ENCODE measurements at places on chromosomes 11 and 22. TPM values are rescaled to one million over a fixed set of nuclear protein-coding genes. Genes with fewer than 3 reads are reported as not detected.

GRCh38 chr11:92380882-92381281 lies 156.3 kb downstream of the FAT3 start:
- H3K27me3 ChIP-seq: no peaks in the 10 kb centered on the region
- no peak overlapping the region for H3K27ac ChIP-seq
- DNase-seq: peak; percentile 77
- peaks cover 2% of the 10 kb centered on the region for H3K4me1 ChIP-seq
- no peaks in the 10 kb centered on the region for H3K36me3 ChIP-seq
- H3K4me3 ChIP-seq: no peak overlapping the region

DNA sequence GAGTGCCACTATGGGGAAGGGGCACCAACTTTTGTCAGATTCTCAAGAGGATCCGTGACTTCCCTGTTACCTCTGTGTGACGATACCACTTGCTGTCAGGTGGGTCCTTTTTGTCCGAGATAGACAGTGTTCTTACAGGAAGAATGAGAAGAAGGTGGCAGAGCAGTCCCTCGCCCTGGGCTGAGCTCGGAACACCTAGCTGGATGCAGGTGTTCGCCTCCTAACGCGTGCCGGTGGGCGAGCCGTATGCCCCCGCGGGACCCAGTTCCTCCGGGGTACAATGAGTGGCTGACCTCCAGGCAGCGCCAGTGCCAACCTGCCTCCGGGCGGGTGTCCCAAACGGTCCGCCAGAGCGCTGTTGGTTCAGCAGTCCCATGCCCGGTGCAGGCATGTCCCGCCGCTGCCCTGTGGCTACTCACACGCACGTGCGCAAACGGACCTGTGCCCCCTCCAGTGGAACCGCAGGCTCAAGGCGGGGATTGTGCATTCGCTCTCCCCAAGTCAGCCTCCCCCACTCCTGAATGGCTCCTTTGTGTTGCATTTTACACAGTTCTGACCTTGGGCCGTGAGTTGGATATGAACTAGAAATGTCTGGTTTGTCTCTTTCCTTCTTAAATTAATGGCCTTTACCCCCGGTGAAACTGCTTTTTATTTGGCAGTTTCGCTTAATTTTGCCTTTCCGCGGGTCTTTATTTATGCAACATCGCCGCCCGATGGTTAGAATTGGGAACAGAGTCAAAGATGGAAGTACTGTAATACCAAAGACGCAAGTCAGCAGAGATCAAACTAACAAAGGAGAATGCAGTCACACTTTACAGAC lies 1.1 kb upstream of the ABTB2 start:
- peaks cover 6% of the 10 kb centered on the region for H3K4me1 ChIP-seq
- no peaks in the 10 kb centered on the region for H3K36me3 ChIP-seq
- DNase-seq: peak; percentile 73
- peaks cover 28% of the 10 kb centered on the region for H3K27me3 ChIP-seq

- peaks cover 59% of the 10 kb centered on the region for H3K36me3 ChIP-seq
- H3K27me3 ChIP-seq: no peaks in the 10 kb centered on the region
- no peak overlapping the region for H3K4me3 ChIP-seq
- DNase-seq: no peak
Measured at GRCh38 chr22:46674367-46674781, 54.2 kb downstream of the GRAMD4 start.

GRCh38 chr11:24747275-24748251 lies 250.7 kb downstream of the LUZP2 start:
- DNase-seq: no peak
- no peak overlapping the region for H3K4me3 ChIP-seq
- H3K36me3 ChIP-seq: no peaks in the 10 kb centered on the region
- no peak overlapping the region for H3K27ac ChIP-seq
- no peaks in the 10 kb centered on the region for H3K27me3 ChIP-seq
- H3K4me1 ChIP-seq: no peaks in the 10 kb centered on the region

- no peaks in the 10 kb centered on the region for H3K27me3 ChIP-seq
- peaks cover 17% of the 10 kb centered on the region for H3K4me1 ChIP-seq
- H3K36me3 ChIP-seq: peaks cover 4% of the 10 kb centered on the region
- H3K4me3 ChIP-seq: peak within 1 kb of the TSS; percentile 67
Measured at GRCh38 chr22:29306175-29306834, at the start of gene GAS2L1. GAS2L1 (plus strand) TSS chr22:29306650; CDS start chr22:29308106, 1,456 bp downstream.

DNA sequence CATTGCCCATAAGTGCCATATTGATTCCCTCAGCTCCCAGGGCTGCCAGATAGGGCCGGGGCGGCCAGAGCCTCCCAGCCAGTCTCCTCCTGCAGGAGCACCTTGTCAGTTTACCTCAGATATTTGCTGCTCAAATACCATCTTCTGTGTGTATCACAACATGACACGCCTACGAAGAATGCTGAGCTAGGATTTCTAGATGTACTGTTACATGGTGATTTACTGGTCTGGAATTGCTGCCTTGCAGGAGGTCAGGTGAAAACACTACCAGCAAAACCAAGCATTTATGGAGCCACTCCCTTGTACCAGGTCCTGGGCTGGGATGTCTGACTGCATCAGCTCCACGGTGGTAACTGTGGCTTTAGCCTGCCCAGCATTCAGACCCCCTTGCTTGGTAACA lies 11.8 kb downstream of the MICAL3 start:
- H3K27me3 ChIP-seq: no peaks in the 10 kb centered on the region
- peak; percentile 62 for DNase-seq
- H3K4me1 ChIP-seq: peaks cover 3% of the 10 kb centered on the region

DNA sequence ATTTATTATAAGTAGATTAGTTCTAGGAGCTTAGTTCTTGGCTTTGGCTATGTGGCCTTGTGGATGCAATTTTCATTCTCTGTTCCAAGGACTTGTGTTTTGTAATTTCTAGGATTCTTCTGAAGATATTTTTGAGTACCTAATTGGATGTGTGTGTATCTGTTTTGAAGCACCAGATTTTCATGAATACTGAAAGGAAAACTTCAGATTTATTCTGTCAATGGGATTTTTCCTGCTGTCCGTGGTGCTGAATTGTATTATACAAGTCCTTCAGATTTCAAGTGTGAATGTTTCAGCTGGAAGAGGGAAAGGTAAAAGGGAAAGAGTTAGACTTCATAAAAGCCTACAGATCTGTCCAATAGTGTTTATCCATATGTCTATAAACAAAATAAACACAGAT lies 18.2 kb upstream of the SYN3 start:
- peak; percentile 7 for DNase-seq
- H3K4me1 ChIP-seq: no peaks in the 10 kb centered on the region
- H3K4me3 ChIP-seq: no peak overlapping the region
- no peaks in the 10 kb centered on the region for H3K36me3 ChIP-seq
- H3K27ac ChIP-seq: no peak overlapping the region

DNA sequence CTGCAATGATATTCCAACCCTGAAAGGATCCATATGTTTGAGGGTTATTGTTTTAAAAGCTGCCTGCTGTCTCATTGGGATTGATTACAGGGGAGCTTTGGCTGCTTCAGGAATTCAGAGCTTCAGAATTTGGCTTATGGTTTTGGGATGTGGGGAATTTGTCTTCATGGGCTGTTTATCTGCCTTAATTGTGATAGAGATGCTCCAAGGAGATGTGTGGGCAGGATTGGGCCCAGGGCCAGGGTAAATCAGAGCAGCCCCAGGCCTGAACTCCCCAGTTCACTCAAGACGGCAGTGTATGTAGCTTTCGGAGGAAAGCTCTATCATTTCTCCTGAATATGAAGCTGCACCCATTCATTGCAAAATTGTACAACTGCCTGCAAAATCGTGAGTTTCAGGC lies 88.5 kb downstream of the ALX4 start:
- H3K27me3 ChIP-seq: no peaks in the 10 kb centered on the region
- no peak overlapping the region for H3K27ac ChIP-seq

DNA sequence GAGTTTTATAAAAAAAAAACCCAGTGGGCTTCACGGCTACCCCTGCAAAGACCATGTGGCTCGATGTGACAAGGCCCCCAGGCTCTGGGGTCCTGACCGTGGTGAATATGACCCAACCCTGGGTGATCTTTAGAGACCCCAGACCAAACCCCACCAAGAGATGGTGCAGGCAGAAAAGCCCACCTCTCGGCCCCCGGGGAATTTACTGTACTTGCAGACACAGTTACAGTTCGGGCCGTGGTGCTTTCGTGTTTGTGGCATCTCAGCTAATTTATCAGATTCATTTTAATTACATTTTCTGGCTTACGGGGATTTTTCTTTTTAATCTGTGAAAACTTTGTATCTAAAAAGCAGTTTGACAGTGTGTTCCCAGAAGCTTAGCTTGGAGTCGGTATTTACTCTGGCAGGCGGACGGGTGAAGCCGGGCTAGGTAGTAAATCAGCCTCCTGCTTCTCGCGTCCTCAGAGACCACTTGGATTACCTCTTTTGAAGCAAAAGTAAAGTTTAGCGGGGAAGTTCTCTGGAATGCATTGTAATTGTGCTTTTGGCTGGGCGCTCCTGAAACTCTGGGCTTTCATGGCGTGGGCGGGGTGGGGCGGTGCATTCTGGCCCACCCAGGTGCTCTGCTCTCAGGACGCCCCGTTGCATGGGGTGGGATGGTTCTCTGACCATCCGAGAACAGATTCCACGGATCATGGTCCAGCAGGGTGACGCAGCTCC lies 25.3 kb downstream of the ANO1 start:
- H3K27ac ChIP-seq: no peak overlapping the region
- DNase-seq: no peak

- H3K27me3 ChIP-seq: no peaks in the 10 kb centered on the region
- DNase-seq: peak; percentile 11
Measured at GRCh38 chr22:38104084-38104483, 6.4 kb downstream of the BAIAP2L2 start.

GRCh38 chr11:11635443-11635842 lies 13.6 kb upstream of the GALNT18 start:
- H3K27me3 ChIP-seq: peaks cover 55% of the 10 kb centered on the region
- no peaks in the 10 kb centered on the region for H3K36me3 ChIP-seq
- no peak overlapping the region for H3K4me3 ChIP-seq
- 0 out of 2 replicates have a peak, but pooled peaks cover 2% of the 10 kb centered on the region for H3K4me1 ChIP-seq
- no peak for DNase-seq

GRCh38 chr11:107679255-107680024 lies 32.4 kb downstream of the SLN start:
- DNase-seq: no peak
- no peaks in the 10 kb centered on the region for H3K36me3 ChIP-seq
- no peaks in the 10 kb centered on the region for H3K4me1 ChIP-seq
- peaks cover 14% of the 10 kb centered on the region for H3K27me3 ChIP-seq

DNA sequence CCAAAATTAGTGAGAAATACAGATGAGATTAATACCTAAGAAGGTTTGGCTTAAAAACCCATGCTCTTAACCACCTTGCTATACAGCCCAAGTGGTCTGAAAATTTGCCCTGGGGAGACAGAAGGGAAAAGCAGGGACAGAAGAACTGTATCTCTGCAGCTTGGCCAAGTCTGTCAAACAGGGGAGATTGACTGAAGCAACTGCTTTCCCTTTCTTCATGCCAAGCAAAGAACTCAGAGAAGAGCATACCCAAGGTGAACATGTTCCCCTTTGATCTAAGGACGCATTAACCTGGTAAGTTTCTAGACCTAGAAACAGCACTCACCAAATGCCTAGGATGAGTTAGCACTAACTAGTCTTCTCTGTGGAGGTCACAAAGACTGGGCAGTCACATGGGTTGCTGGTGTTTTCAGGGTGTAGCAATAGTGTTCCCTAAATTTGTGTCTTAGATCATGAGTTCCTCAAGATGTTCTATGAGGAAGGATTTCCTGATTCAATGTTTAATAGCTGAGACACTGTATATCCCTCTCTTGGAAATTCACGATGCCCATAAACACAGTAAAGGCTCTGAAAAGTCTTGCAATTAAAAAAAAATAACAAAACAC lies 75.6 kb upstream of the GRAMD1B start:
- H3K27me3 ChIP-seq: peaks cover 62% of the 10 kb centered on the region
- no peak overlapping the region for H3K27ac ChIP-seq
- no peaks in the 10 kb centered on the region for H3K36me3 ChIP-seq
- DNase-seq: no peak

DNA sequence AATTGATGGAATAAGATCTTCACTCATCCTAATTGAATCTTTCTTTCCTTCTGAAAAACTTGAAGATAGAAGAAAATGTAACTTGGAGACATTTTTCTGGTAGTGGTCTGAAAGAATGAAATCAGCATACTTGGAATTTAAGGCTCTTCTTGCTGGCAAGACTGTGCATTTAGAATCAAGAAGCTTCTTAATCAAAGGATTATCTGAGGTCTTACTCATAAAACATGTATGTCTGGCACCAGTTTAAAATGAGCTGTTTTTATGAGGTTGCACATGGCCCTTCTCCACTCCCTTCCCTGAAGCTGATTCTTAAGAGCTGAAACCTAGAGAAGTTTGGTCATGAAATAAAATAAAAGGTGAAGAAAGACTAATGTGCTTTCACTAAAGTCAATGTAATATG lies 77.3 kb downstream of the ARHGEF12 start:
- H3K4me3 ChIP-seq: no peak overlapping the region
- peak; percentile 85 for DNase-seq

DNA sequence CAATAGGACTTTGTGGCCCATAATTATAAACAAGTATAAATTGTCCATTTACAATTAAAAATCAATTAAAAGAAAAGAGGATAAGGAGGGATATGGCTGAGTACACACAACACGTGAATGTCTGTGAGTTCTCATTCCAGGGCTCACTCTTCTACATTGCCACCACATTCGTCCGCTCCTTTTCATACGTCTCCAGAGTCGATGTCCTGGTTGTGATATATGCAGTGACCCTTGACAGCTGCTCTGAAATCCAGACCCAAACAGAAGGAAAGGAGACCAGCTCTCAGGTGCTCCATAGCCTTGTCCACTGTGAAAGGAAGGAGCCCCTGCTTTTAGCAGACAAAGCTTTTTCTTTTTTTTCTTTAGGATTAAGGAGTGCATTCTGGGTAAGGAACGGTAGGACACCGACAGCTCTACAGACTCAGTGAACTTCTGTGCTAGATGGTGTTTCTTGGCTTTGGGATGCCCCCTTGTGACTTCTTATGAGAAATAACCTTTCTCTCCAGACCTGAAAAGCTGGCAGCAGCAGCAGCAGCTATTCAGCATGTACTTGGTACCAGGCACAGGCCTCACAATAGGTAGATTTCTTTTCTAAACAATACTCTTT lies 19.7 kb upstream of the DNAJB13 start:
- H3K36me3 ChIP-seq: peaks cover 18% of the 10 kb centered on the region
- H3K4me3 ChIP-seq: no peak overlapping the region
- H3K27me3 ChIP-seq: no peaks in the 10 kb centered on the region

The MAPK8IP1 gene
- polyA plus RNA-seq: 12.4 TPM

The GRM5 gene
- polyA plus RNA-seq: 0.03 TPM

The RFPL2 gene
- not detected for polyA plus RNA-seq

The RAG2 gene
- polyA plus RNA-seq: not detected

The LBHD1 gene
- 4.0 TPM for polyA plus RNA-seq

The APLNR gene
- polyA plus RNA-seq: not detected

The OR2AG2 gene
- 0.22 TPM for polyA plus RNA-seq
